HT1080 (cell line): ENCODE measurements at places on chromosomes 12 and 14. TPM values are rescaled to one million over a fixed set of nuclear protein-coding genes. Genes with fewer than 3 reads are reported as not detected.

- peak; percentile 71 for DNase-seq
Observed at GRCh38 chr12:43957732-43958372, 122.0 kb downstream of the TMEM117 start.

GRCh38 chr14:65001723-65002122 is 15.0 kb downstream of the FNTB start:
- no peak for DNase-seq

DNA sequence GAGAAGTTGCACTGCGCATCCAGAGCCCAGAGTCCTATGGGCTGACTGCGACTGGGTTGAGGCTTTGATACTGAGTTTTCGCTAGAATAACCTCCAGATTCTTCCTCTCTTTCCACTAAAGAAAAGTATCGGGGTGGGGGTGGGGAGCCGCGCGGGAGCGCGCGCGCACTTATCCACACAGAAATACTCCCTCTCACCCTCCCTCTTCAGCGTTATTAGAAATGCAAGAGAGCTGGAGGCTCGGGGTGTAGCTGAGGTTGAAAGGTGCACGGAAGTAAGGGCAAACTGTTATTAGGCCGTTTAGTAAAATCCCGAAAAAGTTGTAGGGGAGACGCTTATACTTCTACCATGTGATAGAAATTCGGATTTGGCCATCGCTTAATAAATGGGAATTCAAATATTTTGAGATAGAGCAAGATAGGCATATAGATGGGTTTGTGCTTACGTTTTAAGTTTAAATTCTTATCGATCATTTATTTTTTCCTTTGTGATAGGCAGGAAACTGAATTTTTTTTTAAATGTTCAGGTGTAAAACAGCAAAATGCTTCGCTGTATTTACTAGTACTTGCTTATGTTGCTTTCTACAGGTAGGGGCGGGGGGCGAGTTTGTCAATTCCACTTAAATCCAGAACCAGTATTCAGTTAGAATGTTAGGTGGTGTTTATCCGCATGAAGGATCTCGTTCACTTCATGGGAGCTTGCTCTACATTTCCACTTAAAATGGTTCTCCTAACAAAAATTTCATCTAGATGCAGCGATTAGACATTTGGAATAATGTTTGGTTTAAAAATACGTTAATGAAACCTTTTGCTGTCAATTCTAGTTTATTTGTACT is 1.1 kb downstream of the ARHGAP5 start:
- peak; percentile 44 for DNase-seq

GRCh38 chr14:100900837-100901390 is 2.6 kb downstream of the RTL1 start:
- DNase-seq = peak; percentile 33

DNA sequence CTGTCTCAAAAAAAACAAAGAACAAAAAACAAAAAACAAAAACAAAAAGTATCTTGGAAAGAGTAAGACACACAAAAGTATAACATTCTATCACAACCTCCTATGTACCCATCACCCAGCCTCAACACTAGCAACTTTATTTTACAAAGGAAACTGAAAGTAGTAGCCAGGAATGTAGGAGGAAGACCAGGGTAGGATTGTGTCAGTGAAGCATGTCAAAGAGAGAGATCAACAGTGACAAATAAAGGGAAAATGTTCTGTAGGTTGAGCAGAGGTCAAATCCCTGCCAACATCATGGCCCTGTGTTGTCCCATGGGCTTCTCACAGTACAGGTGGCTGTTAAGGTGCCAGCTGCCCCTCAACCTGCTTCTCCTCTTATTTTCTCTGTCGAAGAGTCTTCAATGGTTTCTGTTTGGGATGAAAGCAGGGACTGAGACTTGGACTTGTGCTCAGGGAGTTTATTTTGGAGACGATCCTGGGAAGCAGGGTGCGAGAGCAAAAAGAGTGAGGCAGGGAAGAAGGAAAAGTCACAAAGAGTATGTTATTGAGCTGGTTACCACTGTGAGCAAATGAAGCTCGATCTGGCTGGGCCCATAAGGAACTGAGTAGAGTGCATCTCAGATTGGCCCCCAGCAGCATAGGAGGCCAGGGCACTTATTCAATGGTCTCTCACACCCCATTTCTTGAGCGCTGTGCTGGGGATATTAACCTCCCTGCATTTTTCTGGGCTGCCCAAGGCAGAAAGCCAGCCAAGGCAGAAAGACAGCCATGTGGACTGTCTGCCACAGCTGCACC is 29.4 kb upstream of the CTDSP2 start:
- DNase-seq = no peak

DNA sequence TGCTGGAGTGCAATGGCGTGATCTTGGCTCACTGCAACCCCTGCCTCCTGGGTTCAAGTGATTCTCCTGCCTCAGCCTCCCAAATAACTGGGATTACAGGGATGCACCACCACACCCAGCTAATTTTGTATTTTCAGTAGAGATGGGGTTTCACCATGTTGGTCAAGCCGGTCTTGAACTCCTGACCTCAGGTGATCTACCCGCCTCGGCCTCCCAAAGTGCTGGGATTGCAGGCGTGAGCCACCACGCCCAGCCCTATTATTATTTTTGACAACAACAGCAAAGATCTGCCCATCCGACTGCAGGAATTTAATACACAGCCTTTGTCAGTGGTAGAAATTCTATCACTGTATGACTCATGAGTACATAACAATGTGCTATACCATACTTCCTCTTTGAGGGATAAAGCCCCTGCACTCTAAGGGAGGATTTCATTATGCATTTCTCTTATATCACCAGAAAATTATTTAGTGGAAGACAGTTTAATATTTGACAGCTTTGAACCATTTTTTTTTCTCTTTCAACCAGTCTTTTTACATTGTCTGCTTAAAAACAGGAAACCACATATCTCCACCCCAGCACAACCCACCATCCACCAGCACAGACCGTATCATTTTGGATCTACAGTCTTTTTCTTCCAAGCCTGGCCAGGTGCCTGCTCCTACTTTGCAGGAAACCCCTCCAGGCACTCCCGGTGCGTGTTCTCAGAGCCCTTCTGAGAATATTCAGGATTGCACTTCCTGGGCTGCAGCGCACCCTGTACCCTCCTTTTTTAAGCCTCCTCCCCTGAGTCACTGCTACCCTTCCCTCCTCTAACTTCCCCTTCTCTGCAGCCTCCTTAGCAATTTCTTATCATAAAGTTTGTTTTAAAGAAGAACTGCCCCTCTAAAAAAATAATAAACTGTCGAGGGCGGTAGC is 594 bp downstream of the ARHGDIB start:
- DNase-seq = peak; percentile 81

GRCh38 chr12:109510196-109510595 is 32.8 kb downstream of the UBE3B start:
- DNase-seq = no peak

GRCh38 chr12:40446385-40446784 is 221.6 kb downstream of the LRRK2 start:
- DNase-seq = no peak

- peak; percentile 98 for DNase-seq
Observed at GRCh38 chr14:61564618-61565091, 130.7 kb upstream of the HIF1A start.

DNA sequence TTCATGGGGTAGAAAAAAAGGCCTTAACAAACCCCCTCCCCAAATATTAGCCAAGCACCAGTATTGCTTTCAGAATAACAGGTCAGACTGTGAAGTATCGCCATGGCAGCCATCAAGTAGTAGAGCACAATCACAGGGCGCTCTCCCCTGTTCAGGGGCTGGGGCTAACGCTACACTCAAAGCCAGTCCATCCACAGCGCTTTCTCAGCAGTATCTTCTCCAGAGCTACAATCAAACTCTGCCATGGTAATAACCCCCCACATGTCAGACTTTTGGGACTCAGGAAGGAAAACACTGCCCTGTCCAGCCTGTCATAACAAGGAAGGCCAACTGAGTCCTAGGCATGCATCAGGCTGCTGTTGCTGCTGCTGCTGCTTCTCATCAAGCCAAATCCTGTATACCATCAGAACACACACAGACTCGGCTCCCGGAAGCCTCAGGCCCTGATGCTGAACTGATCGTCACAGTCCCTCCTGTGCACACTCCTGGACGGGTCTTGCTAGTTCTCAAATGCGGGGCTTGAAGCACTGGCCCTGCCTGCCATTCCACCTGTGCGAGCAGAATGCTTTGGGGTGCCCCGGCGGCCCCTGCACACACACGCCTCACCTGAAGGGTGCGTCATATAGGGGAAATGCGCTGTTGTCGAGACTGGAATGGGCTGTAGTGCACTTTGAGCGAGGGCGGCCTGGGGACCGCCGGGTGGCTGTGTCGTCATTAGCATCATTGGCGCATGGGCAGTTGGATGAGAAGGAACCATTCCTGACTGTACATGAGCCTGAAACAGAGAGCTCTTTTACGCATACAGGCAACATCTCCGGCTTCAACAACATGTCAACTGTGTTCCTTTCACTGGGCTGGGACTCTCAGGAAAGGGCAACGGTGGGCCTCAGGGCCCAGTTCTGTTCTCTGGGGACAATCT is 47.6 kb downstream of the SH2B3 start:
- DNase-seq = no peak

DNA sequence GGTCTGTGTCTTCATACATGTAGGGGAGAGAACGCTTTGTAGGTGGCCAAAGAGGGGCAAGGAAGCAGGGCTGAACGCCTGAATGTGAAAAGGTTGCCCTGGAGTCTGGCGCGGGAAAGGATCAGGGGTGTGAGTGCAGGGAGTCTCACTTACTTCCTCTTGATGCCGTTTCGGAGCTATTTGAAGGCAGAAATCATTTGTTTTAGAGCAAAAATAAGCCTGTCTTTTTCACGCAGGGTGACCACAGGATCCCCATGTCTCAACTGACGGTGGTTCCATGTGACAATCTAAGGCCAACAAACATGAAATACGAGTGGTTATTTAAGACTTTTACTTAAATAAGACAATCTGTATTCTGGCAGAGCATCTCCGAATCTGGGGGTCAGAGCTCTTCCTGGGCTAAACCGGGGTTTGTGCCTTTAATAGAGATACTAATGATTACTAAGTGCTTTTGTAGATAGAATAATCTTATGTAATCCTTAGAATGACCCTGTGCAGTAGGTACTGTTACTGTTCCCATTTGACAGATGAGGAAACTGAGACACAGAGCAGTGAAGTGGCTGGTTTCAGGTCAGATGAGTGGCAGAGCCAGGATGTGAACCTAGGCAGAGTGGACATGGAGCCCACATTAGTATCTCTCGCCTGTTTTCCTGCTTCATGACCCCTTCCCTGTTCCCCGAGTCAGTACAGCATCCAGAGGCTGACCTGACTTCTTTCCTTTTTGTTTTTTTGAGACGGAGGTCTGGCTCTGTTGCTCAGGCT is 1.9 kb downstream of the BRI3BP start:
- no peak for DNase-seq

GRCh38 chr14:75258079-75258802 is 20.4 kb upstream of the FOS start:
- DNase-seq = no peak

DNA sequence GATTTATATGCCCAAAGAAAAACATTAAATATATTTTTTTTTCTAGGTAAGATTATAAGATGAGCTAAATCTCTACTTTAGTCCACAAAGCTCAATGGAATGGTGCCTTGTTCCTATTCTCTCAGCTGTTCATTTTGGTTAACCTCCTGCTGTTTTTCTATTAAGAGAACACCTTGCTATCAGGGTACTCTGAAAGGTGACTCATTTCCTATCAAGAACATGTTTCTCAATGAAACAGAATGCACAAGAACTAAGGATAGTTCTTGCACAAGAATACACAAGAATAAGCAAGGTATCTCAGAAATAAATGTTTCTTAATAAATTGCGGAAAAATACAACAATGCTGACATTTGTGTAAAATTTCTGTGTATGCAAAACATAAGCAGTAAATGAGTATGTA is 14.1 kb downstream of the ABCD2 start:
- peak; percentile 81 for DNase-seq

Gene SRRM4
- not detected in 2 replicates for total RNA-seq

Gene RPGRIP1
- total RNA-seq = not detected in 2 replicates

Gene OR4M1
- not detected in 2 replicates for total RNA-seq

Gene RNASE3
- not detected in 2 replicates for total RNA-seq

Gene CD69
- 0.16 TPM in 1 of 2 replicates, not detected in the other for total RNA-seq

Gene TAS2R19
- total RNA-seq = 0.23 and 0.40 TPM in 2 replicates

Gene DNAJC22
- total RNA-seq = 8.3 and 9.1 TPM in 2 replicates

Gene IL26
- total RNA-seq = not detected in 2 replicates
